Daoy (cell line): ENCODE measurements at places on chromosomes 6 and 20. TPM values are rescaled to one million over a fixed set of nuclear protein-coding genes. Genes with fewer than 3 reads are reported as not detected.

DNA sequence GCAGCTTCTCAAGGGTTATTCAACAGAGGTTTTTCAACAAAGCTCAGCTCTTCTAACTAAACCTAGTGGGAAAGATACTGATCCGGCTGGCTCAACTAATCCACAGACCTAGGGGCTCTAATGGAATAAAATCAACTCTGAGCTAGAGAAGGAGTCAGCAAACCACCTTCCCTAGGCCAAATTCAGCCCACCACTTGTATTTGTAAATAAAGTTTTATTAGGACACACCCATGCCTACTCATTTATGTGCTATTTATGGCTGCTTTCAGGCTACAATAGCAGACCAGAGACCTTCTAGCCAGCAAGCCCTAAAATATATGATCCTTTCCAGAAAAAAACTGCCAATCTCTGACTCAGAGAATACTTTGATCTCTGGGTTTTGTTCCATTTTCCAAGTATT, 6.0 kb upstream of the RAB22A start:
- DNase-seq: no peak

- peak; percentile 62 for DNase-seq
Observed at GRCh38 chr6:139126255-139126654, 8.6 kb upstream of the HECA start.

DNA sequence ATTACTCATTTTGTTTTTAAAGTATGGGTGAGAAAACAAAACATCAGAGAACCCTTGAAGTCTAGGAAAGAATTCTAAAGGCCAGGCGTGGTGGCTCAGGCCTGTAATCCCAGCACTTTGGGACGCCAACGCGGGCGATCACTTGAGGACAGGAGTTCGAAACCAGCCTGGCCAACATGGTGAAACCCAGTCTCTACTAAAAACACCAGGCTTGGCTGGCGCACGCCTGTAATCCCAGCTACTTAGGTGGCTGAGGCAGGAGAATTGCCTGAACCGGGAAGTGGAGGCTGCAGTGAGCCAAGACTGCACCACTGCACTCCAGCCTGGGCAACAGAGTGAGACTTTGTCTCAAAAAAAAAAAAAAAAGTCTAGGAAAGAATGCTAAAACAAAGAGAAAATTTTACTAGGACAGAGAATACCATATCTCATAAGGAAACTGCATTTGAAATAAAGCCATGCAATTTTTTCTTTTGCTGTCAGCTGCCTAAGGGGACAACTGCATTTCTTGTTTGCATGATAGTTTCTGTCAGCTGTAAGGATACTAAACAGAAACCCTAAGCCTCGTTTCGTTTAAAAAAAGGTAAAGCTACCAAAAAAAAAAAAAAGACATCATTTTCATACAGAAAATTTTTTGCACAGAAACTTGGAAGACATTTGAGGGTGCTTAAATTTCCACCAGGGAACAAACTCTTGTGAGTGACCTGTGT, 32.1 kb downstream of the SMLR1 start:
- no peak for DNase-seq

- no peak for DNase-seq
Observed at GRCh38 chr6:98844244-98845210, 10.2 kb downstream of the POU3F2 start.

GRCh38 chr6:111469543-111469942, 13.5 kb downstream of the REV3L start:
- DNase-seq: no peak

GRCh38 chr20:16654858-16655535, 74.8 kb upstream of the SNRPB2 start:
- no peak for DNase-seq

DNA sequence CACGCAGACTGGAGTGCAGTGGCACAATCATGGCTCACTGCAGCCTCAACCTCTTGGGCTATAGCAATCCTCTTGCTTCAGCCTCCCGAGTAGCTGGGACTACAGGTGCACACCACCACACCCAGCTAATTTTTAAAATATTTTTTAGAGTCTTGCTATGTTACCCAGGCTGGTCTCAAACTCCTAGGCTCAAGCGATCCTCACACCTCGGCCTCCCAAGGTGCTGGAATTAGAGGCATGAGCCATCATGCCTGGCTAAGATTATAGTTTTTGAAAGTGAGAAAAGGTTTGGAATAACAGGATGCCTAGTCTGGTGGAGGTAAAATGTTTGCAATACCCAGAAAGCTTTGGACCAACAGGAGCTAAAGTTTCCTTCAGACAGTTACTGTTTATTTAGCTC, 23.4 kb downstream of the GCM1 start:
- no peak for DNase-seq

- DNase-seq: no peak
Observed at GRCh38 chr6:68059899-68060298, 575.2 kb upstream of the ADGRB3 start.

DNA sequence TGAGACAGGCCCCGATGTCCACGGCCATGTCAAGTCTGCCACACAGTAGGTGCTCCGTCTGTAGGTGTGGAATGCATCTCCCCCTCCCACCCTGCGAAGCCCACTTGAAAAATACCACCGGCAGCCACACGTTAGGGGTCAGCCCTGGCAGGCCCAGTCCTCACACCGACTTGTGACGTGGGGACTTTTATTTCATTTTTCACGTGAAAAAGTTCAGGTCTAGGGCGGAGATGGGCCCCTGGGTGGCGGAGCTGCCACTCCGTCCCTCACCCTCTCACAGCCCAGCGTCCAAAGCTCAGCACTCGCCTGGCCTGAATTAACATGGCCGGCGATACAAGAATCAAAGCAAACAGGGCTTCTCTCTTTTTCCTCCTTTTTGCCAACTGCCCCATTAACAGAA, 3.8 kb upstream of the TUBB1 start:
- DNase-seq: no peak

DNA sequence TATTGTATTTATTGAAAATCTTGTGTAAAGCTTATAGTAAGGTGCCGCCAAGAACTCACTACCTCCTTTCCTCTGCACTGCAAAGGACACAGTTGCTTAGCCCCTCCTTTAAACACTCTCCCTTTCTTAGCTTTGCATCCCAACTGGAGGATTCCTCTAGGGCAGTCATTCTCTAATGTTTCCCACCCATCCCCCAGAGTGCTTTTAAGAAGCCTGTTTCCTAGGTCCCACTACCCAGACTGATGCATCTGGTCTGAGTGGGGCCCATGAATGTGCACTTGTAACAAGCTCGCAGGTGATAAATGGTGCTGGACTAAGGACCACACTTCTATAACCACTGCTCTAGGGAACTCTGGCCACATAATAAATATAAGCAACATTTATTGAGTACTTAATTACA, 55.2 kb downstream of the B4GALT5 start:
- no peak for DNase-seq

- peak; percentile 38 for DNase-seq
Observed at GRCh38 chr20:45629496-45630100, at the start of gene WFDC10A. WFDC10A (plus strand) TSS chr20:45629739; CDS start chr20:45629814, 75 bp downstream.

- peak; percentile 7 for DNase-seq
Observed at GRCh38 chr6:75532521-75532920, 38.9 kb upstream of the FILIP1 start.

- peak; percentile 75 for DNase-seq
Observed at GRCh38 chr6:46876126-46876525, 45.6 kb downstream of the ADGRF5 start.

DNA sequence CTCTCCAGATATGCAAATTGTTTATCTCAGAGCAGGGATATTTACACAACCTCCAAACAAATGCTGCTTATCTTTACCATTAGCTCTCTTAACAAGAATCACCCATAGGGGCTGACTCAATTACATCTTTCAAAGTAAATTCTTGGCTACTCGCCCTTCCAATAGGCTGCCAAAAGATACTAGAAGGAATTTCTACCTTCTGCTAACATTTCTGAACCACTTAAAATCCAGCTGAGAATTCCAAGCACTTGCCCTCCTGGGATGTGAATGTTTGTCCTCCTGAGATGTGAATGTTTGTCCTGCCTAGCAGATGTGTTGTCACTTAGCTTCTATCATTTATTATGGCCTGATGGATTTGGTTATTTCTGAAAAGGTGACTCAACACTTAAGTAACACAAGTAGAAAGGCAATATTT, 388.0 kb downstream of the GJA1 start:
- peak; percentile 4 for DNase-seq

DNA sequence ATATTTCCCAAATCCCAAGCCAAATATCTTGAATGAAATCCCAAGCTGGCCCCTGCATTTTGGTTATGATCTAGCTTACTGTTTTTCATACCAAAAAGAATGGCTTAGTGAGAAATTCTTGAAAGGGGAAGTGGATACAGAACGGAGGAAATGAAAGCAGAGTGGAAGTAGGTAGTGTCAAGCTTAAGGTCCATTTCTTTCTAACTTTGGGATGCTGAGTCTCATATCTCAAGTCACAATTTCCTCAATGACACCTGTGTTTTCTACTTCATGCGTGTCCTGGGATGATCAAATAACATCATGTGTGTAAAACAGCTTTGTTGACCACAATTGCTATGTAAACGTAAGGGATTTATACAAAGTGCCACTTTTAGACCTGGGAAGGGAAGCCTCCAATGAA, 238.8 kb upstream of the SLC35B3 start:
- no peak for DNase-seq

DNA sequence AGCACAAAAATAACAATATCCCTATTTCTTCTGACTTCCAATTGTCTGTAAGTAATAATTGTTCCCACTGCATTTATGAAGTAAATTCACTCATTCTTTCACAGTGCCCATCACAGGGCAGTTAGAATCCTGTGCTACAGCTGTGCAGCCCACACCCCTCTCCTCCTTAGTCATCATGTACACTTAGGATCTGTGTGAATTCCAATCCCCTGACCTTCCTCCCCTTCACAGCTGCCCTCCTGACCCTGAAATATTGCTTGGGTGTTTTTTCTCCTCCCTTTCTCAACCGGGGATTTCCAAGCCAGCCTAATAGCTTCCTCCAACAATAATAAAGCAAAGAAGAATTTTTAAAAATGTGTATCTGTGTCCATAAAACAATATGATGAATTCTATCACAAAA, 91.5 kb upstream of the BEND6 start:
- DNase-seq: peak; percentile 89

DNA sequence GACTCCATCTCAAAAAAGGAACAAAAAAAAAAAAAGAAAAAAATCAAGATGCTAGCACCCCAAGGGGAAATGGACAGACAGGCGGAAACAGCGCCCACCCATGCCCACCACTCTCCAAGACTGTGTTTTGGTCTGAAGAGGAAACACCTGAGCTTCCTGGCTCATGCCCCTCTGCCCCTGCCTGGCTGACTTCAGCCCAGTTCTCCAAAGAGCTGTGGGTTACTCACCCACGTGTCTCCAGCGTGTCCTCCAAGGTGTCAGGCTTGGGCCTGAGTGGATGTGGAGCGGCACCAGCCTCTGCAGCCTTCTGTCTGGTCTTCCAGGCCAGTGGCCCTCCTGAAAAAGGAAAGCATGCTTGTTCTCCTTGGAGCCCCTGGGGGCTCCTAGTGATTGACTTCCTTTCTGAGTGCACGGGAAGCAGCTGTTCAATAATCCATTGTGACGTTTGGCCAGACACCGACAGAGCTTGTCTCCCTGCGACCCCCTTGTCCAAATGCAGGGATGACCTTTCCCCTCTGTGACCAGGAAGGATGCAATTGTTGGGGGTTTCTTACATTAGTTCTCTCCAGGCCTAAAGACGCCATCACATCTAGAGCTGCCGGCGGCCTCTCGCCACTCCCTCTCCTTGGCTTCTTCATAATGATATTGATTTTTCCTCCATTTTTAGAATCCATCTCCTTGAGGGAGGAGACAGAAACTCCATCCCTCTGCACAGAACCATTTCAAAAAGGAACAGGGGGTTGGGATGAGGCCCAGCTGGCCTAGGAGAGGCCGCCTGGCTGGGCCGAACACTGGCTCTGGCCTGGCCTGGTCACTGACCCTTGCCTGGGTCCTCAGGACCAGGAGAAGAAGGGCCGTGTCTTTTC, 58.4 kb downstream of the ADNP start:
- DNase-seq: no peak

DNA sequence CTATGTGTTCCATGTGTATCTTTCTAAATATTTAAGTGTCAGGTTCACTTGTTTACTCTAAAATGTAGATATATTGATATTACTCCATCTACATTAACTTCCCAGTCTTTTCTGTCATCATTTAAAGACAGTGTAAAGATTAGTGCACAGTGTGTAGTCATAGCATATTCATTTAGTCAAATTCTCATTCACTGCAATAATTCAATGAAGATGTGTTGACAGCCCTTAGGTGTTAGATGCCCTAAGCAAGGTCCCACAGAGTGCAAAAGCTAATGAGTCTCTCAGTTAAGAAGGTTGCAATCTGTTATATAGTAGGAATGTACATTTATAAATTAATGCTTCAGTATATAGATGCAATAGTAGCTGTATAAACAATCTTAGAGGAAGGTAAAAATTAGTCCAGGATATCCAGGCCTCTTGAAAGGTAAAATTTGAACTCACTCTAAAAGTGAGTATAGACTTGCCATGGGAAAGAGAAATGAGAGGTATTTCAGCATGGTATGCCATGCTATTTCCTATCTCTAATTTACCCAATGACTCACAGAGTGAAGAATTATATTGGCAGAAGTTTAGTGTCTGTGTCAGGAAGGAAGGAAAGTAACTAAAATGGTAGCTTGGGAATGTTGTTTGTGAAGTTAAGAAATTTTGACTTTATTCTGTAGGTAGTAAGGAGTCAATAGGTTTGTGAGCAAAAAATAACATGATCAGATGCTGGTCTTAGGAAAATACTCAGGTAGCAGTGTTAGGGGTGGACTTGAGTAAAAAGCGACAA, 969.9 kb upstream of the CITED2 start:
- DNase-seq: peak; percentile 38

GRCh38 chr6:19159561-19159960, 677.6 kb upstream of the ID4 start:
- no peak for DNase-seq

DNA sequence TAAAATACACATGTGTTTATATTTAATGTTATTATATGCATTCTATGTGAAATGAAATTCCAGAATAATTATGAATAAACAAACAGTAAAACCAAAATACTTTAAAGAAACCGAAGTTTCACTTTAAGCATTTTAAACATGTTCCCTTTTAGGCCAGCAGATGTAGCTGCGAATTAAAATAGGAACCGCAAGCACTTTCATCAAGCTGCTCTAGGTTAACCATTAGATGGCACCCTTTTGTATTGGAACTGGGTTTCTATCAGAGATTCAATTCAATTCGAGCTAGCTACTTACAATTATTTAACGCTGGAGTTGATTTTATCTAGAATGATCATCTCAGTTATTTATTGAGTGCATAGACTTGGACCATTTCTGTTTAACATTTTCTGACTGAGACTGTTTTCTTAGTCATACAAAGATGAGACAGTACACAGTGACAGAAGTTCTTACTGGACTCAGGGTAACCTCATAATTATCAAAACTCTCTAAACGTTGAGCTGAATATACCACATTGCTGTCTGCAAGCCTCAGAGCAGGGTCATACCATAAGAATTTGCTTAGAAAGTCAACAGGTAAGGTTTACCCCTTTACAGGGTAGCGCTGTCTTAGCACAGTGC, 8.5 kb downstream of the TMEM242 start:
- peak; percentile 65 for DNase-seq

- no peak for DNase-seq
Observed at GRCh38 chr6:16583144-16583762, 178.0 kb downstream of the ATXN1 start.

The FAM184A gene
- total RNA-seq: 3.8 and 4.8 TPM in 2 replicates

The RPP21 gene
- 160 and 170 TPM in 2 replicates for total RNA-seq

The PIM1 gene
- total RNA-seq: 33.3 and 45.3 TPM in 2 replicates

The PHACTR1 gene
- total RNA-seq: 4.1 and 13.2 TPM in 2 replicates

The CDH4 gene
- 2.1 and 3.8 TPM in 2 replicates for total RNA-seq

The SLC22A2 gene
- 0.60 and 1.1 TPM in 2 replicates for total RNA-seq

The DDR1 gene
- 12.7 and 25.0 TPM in 2 replicates for total RNA-seq

The GTSF1L gene
- not detected in 2 replicates for total RNA-seq

The CST2 gene
- not detected in 2 replicates for total RNA-seq

The TBC1D22B gene
- 6.1 and 7.7 TPM in 2 replicates for total RNA-seq

The TUBB2B gene
- 104 TPM in 2 replicates for total RNA-seq

The BANF2 gene
- not detected in 2 replicates for total RNA-seq
